ENCODE measurements at places on chromosomes 4 and X.

DNA sequence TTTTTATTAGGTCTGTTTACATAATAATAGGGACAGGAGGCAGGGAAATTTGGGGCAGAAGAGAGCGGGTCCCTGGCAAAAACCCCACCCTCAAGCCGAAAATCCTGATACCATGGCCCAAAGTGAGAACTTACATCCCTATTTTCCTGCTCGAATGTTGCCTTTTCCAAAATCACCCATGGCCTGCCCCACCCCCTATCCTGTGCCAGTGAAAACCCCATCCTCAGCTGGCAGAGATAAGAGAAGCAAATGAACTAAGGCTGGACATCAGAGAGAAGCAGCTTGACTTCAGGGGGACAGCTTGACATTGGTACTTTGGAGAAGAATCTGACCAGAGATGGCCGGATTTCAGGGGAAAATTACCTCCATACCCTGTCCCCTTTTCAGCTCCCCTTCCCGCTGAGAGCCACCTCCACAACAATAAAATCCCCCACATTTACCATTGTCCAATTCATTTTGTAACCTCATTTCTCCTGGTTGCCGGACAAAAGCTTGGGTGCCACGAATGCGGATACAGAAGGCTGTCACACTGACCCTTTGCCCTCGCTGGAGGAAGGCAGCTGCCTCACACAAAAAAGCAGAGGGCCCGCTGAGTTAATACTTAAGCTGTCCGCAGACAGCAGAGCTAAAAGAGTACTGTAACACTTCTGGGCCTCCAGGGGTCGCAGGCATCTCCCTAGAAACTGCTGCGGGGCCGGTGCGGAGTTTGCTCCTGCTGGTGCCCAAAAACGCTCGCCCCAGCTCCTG lies 196.2 kb downstream of the SNCA start:
- no peak for DNase-seq

DNA sequence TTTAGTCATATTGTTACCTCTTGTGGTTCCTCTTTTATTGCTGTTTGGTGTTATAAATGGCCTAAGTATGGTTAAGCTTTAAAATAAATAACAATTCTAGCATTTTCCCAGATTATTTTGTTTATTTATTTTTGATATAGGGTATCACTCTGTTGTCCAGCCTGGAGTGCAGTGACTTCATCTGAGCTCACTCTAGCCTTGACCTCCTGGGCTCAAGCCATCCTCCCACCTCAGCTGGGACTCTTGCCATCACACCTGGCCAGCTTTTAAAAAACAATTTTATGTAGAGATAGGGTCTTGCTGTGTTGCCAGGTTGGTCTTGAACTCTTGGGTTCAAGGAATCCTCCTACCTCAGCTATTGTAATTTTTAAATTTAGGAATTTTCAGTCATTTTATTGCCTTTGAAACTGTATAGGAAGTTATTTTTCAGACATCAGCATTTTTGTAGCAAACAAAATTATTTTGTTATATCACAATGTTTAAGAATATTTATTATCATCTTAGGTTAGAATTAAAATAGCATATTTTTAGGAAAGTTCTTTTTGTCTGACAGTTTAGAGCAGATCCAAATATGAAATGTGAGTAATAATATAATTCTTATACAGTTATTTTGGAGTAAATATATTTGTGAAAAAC lies 66.3 kb upstream of the RHOH start:
- DNase-seq, result no peak

DNA sequence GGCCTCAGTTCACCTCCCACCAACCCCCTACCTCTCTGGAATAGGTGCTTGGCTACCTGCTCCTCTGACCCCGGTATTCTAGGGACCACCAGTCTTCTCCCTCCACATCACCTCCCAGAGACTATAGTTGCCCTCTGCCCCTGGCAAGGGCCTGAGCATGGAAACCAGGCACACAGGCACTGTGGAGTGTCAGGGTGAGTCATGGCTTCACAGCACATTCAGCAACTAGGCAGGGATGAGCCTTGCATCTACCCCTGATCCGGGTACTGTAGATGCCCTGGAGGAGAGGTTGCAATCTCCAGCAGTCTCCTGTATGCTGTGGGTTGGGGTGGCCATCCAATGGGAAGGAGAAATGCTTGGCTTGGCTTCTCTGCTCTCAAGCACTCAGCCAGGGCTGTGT lies 472.7 kb downstream of the IDS start:
- DNase-seq, result no peak

GRCh38 chr4:165016971-165017370 lies 14.8 kb upstream of the TRIM60 start:
- DNase-seq, result no peak

GRCh38 chrX:70960730-70961129 lies 29.8 kb upstream of the SLC7A3 start:
- no peak for DNase-seq

All from inflammatory macrophage (primary cell).